ENCODE measurements at places on chromosomes 5 and 9.

- DNase-seq = no peak
Observed at GRCh38 chr9:91126761-91127445, 234.8 kb downstream of the AUH start.

- DNase-seq = no peak
Observed at GRCh38 chr5:145925803-145926202, 10.6 kb upstream of the SH3RF2 start.

GRCh38 chr5:66848749-66849641 is 252.8 kb downstream of the MAST4 start:
- no peak for DNase-seq

DNA sequence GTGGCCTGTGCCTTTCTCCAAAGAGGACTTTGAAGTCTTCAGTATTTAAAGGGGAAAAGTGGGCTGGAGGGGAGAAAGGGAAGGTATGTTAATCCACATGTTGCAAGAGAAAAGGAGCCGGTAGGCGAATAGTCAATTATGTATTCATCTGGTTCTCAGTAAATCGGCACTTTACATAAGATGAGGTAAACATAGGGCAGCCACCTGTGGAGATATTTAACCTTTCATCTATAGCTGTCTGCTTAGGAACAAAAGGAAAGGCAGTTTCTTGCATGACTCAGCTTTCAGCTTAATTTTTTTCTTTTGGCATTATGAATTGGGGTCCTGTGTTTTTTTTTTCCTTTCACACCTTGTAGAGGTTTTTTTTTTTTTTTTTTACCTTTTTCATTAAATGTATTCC is 42.2 kb downstream of the FGD3 start:
- no peak for DNase-seq

DNA sequence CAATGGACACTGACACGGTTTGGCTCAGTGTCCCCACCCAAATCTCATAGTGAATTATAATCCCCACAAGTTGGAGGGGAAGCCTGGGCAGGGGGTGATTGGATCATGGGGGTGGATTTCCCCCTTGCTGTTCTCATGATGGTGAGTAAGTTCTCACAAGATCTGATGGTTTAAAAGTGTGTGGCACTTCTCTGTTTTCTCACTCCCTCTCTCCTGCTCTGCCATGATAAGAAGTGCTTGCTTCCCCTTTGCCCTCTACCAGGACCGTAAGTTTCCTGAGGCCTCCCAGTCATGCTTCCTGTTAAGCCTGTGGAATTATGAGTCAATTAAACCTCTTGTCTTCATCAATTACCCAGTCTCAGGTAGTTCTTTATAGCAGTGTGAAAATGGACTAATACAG is 115.8 kb upstream of the KIF2A start:
- no peak for DNase-seq

GRCh38 chr5:165836046-165836445 is 2330.6 kb downstream of the MAT2B start:
- DNase-seq = no peak

- no peak for DNase-seq
Observed at GRCh38 chr9:15711931-15712330, 159.1 kb downstream of the CCDC171 start.

DNA sequence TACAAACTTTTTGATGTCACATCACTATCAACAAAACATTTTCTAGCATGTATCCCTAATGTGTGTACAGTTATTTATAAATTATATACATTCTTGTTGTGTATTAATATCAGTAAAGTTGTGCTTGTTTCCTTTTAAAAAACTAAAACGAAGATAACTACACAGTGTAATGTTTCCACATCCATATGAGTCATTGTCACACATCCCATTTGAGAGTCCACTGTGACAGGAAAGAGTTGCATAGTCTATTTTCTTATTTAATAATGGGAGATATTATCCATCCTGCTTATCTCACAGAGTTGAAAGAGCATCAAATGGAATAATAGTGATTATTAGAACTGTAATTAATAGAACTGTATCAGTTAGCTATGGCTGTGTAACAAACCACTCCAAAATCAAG is 434.0 kb upstream of the CLINT1 start:
- no peak for DNase-seq

- no peak for DNase-seq
Observed at GRCh38 chr9:125551781-125552180, 155.2 kb downstream of the MAPKAP1 start.

- no peak for DNase-seq
Observed at GRCh38 chr5:651296-652022, 39.3 kb downstream of the CEP72 start.

- no peak for DNase-seq
Observed at GRCh38 chr5:150497274-150497988, 10.5 kb upstream of the NDST1 start.

GRCh38 chr9:98162613-98163012 is 29.8 kb downstream of the CORO2A start:
- no peak for DNase-seq

GRCh38 chr5:132489871-132490483 is 596 bp downstream of the IRF1 start:
- DNase-seq = no peak

All from activated T-helper 1 cell treated with anti-CD3 and anti-CD28 coated beads, Interleukin-2, amount 50 U/mL, for 16 hours (primary cell).